ENCODE measurements at places on chromosomes 2 and 18.
A peak's percentile ranks its signal among the peaks of the same experiment; 100 is the strongest.

DNA sequence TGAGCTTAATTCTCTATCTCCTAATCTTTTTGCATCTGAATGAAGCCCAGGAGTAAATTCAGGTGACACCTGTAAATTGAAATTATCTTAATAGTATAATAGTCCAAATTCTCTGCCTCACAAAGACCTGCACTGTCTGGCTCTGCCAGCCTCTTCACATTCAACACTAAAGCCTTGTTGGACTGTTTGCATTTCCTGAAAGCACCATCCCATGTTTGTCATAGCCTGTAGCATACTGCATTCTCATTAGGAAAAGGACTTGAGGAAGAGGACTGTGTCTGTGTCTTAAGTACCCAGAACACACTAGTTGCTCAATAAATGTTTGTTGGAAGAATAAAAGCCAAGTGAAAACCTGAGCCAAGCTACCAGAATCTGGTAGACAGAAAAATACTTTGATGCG is 42.9 kb upstream of the GRHL1 start:
- DNase-seq = no peak

DNA sequence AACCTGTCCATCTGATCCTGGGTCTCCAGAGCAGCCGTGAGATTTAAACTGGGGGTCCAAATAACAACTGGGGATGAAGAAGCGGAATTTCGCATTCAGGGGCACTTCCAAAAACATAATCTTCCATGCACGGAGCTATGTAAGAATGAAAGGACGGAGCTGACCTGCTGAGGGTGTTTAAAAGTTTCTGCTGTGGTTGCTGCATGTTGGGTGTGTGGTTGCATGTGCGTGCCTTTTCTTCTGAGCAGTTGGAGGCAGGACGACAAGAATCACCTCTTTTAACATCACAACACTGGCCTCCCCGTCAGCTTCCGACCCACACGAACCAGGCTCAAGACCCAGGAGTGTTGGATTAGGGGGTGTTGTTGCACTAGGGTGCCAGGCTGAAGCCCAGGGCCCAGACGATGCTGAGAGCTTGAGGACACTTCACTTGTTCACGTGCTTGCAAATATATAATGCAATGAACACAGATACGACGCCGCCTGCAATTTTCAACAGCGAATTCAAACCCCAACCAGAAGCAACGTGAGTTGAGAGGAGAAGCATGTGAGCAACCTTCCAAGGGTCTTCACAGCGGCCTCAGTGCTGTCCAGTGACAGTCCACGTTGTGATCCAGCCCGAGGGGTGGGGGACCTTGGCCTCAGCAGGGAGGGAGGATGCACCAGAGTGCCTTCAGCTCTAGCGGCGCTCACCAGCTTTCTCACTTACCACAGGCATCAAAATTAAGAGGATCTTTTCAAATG is 76.0 kb upstream of the SALL3 start:
- no peak for DNase-seq

GRCh38 chr18:55990186-55990585 is 402.2 kb upstream of the TCF4 start:
- no peak for DNase-seq

DNA sequence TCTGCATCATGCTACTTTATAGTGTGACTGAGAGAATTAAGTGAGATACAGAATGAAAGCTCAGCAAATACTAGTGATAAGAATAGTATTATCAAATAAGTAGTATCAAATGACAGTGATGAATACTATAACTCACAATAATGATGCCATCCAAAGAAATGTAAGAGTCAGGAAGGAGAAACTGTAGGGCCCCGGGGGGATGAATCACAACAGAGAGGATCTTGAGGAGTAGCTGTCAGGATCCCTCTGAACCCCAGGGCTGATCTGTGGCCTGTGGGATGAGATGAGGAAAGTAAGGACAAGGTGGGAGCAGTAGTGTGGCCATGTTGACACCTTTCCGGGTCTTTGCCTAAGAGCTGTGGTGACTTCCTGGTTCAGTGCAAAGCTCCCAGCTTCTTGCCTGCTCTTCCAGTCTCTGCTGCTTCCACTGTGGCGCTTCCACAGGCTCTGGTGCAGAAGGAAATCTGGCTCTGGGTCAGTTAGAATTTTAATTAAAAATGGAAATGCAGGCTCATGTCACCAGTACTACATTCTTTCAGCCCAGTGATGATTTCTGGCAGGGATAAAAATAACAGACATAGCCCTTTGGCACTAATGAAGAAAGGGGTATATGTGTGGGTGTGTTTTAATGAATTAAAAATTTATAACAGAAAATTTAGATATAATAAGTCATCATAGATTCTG is 166.9 kb downstream of the MYO3B start:
- DNase-seq = peak; percentile 25

- DNase-seq = no peak
Measured at GRCh38 chr18:2573408-2573807, 2.1 kb downstream of the NDC80 start.

- no peak for DNase-seq
Measured at GRCh38 chr2:45765728-45766254, 114.3 kb downstream of the PRKCE start.

DNA sequence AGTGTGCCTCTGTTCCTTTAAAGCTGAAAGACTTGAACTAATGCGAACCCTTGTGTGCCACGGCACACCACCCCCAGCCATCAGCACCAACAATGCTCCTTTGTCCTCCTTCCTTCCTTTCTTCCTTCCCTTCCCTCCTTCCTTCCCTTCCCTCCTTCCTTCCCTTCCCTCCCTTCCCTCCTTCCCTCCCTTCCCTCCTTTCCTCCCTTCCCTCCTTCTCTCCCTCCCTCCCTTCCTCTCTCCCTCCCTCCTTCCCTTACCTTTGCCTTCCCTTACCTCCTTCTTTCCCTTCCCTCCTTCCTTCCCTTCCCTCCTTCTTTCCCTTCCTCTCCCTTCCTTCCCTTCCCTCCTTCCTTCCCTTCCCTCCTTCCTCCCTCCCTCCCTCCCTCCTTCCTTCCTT is 208.3 kb upstream of the PXDN start:
- no peak for DNase-seq

DNA sequence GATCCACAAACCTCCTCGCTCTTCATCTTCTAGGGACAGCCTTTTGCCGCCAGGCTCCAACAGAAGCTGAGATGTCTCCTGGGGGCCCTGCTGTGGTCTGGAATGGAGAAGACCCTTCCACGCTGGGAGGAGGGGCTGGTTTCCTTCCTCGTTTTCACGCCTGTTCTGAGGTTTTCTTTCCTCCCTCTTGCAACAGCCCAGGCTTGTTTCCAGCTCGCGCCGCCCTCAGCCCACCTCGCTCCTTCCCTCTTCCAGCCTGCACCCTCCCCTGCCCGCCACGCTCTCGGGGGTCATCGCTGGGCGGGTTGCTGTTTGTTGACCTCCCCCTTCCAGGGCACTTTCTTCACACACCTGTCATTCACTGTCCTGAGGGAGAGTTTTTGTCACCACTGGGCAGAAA is 55.4 kb downstream of the VAPA start:
- DNase-seq = no peak

Data from RWPE1 (cell line).